ENCODE measurements at places on chromosomes 16 and 17.
A peak's percentile ranks its signal among the peaks of the same experiment; 100 is the strongest.

GRCh38 chr17:38922538-38923297 lies 2.7 kb upstream of the LASP1NB start:
- no peak for DNase-seq

DNA sequence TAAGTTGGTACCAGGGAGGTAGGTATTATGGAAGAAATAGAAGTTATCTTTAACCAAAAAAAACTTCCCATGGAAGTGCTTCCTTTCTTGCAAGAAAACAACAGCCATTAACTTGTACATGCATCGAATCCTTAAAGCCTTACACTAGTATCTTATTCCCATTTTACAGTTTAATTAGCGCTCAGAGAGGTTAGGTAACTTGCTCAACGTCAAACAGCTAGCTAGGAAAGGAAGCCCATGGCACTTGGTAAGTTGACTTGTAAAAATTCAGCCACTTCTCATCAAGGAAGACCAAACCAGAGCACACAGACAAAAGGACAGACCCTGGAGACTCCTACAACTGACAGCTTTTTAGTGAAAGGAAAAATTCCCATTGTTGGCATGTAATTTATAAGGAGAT lies 3.5 kb upstream of the NTAN1 start:
- no peak for DNase-seq

GRCh38 chr17:3708366-3708765 lies 12.4 kb upstream of the P2RX5 start:
- DNase-seq = no peak

DNA sequence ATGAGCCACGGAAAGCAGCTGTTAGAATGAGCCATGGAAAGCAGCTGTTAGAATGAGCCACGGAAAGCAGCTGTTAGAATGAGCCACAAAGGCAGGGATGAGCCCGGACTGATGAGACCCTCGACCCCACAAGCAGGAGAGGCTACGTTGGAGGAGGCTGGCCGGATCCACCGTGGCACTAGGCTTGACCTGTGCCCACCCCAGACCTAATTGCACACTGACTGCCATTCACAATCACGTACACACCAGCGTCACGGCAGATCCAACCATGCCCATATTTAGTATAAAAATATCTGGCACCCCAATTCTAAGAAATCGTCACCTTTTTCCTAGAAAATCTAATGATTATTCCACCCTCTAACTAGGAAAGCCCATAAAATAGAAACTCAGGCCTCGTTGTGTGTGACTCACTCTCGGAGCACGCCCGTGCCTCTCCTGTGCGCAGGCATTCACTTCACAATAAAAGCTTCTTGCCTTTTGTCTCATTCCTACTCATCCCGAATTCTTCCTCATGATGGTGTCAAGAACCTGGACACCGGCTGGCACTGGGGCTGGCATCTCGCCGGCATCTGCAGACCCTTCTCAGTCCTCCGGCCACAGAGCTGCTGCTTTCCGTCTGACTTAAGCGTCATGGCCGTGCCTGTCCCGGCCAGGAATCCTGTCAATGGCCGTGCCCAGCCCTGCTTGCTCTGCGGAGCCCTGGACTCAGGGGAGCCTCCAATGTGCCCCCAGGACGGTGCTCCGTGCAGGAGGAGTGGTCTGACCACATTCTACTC lies 5.5 kb upstream of the SECTM1 start:
- DNase-seq = no peak

DNA sequence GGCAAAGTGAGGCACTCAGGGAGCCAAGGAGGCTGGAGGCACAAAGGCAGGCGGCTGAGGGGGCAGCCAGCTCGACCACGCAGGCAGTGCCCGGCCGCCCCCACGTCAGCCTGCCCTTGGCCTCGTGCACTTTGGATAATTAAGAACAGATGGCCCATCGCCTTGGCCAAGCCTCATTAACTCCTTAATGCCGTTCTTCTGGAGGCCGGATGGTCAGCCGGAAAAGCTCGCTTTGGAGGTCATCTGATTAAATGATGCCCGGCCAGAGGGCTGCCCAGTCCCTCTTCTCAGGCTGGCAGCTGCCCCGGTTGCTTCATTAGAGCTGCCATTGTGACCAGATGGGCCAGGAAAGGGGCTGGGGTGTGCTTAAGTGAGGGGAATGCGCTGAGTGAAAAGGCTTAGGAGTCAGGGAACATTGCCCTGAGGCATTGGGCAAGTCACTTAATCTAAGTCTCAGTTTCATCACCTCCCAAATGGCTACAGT lies 364.0 kb downstream of the NPIPA8 start:
- no peak for DNase-seq

GRCh38 chr16:4244254-4245076 lies 2.6 kb upstream of the SRL start:
- DNase-seq = no peak

- DNase-seq = peak; percentile 10
These were observed 611.3 kb upstream of the SALL1 start for GRCh38 chr16:51762081-51762996.

GRCh38 chr16:30805370-30806169 lies 18.6 kb upstream of the ZNF629 start:
- DNase-seq = no peak

DNA sequence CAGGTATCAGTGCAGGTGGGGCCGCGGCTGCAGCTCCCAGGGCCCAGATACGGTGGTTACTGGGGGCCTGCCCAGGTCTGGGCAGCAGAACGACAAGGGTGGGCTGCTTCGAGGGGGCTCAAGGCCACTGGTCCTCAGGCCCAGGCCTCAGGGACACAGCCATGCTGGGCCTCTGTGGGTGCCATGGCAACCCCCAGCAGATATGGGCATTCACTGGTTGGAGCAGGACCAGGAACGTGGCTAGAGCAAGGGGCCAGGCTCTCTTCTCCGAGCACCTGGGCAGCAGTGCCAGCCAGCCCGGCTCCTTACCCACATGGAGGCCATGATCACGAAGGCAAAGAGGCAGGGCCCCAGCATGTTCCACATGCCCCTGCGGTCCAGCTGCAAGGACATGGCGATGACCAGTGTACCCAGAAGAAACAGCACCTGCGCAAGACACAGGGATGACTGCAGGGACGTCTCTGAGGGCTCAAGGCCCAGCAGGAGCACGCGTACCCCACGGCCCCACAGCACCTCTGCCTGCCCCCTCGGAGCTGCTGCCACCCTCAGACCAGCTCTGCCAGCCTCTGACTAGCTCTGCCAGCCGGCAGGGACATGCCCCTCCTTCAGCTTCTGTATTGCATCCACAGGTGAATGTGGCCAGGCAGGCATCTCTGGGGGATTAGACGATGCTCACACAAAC lies 2.1 kb upstream of the MRPL28 start:
- no peak for DNase-seq
